ENCODE measurements at places on chromosomes 5 and 9.

- DNase-seq: no peak
These were observed 2.1 kb downstream of the RIGI start for GRCh38 chr9:32523910-32524309.

GRCh38 chr9:110520120-110520701 lies 59.3 kb downstream of the SVEP1 start:
- no peak for DNase-seq

- DNase-seq: no peak
These were observed 650 bp downstream of the DCTN4 start for GRCh38 chr5:150758203-150758530.

- no peak for DNase-seq
These were observed 59.3 kb upstream of the AFAP1L1 start for GRCh38 chr5:149212198-149212951.

DNA sequence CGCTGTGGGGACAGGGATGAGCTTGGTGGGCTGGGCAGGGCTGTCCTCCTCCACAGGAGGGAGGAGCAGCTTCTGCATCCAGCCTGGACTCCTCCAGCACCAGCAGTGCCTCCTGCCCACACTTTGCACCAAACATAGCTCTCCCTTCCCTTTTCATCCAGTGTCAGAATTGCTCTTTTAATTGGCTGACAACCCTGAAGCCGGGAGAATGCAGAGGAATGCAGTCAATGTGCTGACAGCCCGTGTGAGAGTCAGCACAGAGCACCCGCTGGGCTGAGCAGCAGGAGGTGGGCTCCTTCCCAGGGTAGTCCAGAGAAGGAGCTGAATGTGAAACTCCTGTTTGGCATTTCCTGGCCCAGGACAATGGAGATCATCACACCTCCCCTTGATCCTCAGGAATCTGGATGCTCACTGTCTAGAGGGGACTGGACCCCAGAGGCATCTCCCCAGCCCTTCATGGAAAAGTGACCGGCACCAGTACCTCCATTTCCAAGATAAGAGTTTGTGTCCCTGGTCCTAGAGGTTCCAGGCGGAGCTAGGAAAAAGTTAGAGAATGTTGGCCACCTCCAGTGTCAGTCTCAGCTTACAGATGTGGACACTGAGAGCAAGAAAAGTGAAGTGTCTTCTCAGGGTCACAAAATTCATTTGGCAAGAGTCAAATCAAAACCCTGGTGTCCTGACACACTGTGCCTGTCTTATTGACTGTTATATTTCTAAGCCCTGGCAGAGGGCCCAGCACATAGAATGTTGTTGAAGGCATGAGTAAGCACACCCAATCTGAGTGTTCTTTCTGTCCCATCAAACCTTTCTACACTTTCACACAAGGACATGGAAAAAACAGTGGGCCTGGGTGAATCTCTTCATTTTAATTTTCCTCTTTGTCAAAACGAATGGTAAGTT lies 202.1 kb downstream of the SNX18 start:
- DNase-seq: no peak

DNA sequence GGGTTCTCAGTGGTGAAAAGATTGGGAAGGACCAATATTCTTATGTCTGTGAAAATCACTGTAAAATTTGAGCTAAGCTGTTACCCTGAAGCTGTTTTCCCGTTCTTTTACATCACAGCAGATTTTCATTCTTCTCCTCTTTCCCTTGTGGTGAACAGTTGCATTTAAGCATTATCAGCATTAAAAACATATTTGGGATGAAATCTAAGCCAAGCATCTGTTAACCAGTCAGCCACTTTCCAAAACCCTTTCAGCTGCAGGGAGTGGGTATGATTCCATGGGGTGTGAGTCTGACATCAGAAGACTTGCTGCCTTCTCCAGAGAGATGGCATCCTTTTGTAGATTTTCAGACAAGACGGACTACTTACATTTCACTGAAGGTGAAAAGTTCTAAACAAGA lies 97.2 kb downstream of the TRIO start:
- no peak for DNase-seq

DNA sequence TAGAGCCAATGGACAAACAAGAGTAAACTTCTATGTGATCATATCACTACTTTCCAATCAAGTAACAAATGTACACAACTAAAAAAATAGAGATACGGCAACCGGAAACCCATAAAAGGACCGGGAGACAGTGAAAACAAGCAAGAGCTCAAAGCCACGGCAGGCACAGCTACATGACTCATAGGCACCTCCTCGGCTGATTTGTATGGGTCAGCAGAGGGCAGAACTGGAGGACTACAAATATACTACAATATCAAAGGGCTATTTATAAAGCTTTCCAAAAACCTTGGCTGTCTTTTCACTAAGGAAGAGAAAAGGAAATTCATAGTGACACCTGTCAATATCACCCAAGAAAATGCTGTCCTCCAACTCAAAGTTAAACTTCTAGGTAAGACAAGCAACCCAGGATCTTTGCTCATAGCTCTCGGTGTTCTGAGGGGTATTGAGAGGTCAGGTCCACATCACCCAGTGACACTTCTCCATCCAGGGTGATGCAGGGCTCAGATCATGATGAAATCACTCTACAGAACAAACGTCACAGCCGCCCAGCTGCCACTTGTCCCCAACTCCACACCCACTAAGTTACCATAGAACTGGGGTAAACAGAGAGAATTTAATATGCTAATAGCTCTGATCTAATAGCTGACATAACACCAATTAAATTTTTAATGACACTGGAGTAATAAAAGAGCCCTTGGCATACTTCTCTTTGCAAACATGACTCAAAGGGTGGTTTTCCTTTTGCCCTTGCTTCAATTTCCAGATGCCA lies 41.3 kb downstream of the PFDN1 start:
- peak; percentile 27 for DNase-seq

DNA sequence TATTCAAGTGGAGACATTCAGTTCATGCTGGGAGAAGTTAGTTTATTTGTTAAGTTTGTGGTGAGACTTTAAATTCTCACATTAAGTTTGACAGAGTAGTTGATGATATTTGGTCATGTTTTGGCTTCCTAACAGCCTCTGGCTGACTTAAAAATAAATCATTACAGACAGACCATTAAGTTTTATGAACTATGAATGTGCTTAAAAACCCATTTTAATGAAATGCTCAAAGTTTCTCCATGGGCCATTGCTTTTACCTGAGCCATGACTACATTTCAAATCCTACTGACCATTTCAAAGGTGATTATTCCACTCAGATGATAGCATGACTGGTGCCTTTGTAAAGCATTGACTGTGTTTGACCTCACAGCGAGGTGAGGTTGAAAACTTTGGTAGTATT lies 192.7 kb downstream of the LRRC70 start:
- DNase-seq: no peak

- no peak for DNase-seq
These were observed 14.0 kb upstream of the NTNG2 start for GRCh38 chr9:132147839-132148238.

DNA sequence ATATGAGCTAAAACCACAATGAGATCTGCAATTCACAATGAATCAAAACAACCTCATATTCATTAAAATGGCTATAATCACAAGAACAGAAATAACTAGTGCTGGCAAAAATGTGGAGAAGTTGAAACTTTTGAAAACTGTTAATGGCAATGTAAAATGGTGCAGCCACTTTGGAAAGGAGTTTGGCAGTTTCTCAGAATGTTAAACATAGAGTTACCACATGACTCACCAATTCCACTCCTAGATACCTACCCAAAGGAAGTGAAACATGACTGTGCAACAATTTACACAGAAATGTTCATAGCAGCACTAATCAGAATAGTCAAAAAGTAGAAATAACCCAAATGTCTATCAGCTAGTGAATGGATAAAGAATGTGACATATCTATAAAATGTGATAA lies 862.2 kb downstream of the DTWD2 start:
- no peak for DNase-seq

DNA sequence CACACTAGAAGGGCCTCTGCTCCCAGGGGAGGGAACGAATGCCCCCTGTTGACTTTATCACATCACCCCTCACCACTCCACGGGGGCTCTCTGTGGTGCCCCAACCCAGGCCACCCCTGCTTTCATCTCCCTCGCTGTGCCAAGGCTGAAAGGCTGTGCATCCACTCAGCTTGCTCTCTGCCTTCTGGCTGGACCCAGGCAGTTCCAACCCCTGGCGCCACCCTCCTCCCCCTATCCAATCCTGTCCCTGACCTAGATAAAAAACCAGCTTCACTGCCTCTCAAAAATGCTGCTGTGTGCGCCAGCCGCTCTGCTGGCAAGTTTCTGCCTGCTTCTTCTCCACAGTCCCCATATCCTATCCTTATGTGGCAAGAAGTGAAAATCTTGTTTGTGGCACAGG lies 22.4 kb upstream of the CORO2A start:
- no peak for DNase-seq

DNA sequence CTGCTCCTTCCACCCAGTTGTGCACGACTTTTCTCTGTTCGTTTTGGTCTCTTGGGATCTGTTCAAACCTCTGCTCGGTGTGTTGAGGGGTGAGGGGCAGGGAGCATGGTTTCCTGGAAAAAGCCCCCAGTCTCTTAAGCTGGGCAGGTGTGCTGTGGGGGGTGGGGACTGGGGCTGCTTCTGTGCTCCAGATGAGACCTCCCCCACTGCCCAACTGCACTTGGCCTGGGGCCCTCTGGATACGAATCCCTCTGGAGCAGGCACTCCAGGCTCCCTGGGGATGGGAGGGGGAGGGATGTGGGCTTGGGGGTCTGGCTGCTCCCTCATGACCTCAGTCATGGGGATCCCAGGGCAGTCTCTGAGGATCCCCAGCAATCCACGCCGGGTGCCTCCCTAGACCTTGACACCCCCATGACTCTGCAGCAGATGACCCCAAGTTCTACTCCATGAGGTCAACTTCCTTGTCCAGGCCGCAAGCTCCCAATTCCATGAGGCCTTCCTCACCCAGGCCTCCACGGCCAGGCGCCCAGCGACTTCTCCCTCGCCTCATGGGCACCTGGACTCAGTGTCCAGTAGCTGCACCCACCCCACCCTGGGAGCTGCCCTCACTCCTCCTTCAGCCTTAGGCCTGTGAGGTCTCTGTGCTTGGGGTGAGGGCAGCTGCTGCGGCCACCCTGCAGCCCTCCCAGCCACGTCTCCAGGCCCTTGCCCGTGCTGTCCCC lies 5.9 kb upstream of the AHRR start:
- DNase-seq: no peak

- DNase-seq: no peak
These were observed 12.1 kb upstream of the SLC25A51 start for GRCh38 chr9:37915911-37916470.

- DNase-seq: no peak
These were observed 657.2 kb downstream of the TLE1 start for GRCh38 chr9:81032030-81032572.

- no peak for DNase-seq
These were observed 663.2 kb downstream of the TLR4 start for GRCh38 chr9:118367383-118367782.

DNA sequence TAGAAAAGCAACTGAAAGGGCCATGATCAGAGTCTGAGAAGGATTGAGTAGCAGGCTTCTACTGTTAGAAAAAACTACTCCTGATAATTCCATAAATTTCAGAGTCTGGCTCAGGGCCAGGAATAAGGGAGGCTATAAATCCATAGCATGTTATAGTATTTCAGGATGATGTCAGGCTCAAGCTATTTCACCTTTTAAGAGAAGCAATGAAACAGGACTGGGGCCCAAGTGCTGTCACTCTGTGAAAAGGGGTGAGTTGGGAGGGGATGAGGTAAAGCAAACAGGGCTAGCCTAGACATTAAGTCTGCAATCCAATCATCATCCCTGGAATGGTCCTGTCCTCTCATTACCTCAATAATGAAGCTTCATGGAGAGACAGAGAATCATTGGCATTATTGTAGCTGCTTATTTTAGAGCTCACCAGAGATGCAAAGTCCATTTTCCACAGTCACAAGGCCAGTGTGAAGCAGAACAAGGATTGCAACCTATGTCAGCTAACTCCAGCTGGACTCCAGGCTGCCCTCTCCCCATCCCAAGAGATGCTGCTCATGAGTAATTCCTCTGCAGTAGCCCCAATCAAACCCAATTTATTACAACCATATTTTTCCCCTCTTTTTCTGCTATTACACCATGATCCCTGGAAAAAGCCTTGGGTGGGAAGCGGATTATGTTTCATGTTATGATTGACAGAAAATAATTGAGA lies 56.0 kb downstream of the PAPPA start:
- no peak for DNase-seq

Data from stimulated activated CD4-positive, alpha-beta T cell treated with anti-CD3 and anti-CD28 coated beads, Interleukin-4, amount 100 ng/mL, for 24 hours (primary cell).